ENCODE measurements at places on chromosomes 4 and X. TPM values are rescaled to one million over a fixed set of nuclear protein-coding genes. Genes with fewer than 3 reads are reported as not detected.

NUP62CL gene
- 3.1 TPM for total RNA-seq

GRCh38 chr4:37728064-37728463 is 41.9 kb upstream of the RELL1 start:
- H3K4me1 ChIP-seq = no peaks in the 10 kb centered on the region
- H3K36me3 ChIP-seq = no peaks in the 10 kb centered on the region
- H3K27me3 ChIP-seq = no peaks in the 10 kb centered on the region
- DNase-seq = no peak
- H3K27ac ChIP-seq = no peak overlapping the region

GRCh38 chr4:77073981-77074380 is 1.8 kb downstream of the CCNI start:
- H3K4me3 ChIP-seq = peak overlapping the region; percentile 85
- no peaks in the 10 kb centered on the region for H3K36me3 ChIP-seq
- no peaks in the 10 kb centered on the region for H3K27me3 ChIP-seq
- peaks cover 6% of the 10 kb centered on the region for H3K4me1 ChIP-seq

GRCh38 chr4:76822303-76822702 is 75.6 kb downstream of the SOWAHB start:
- DNase-seq = no peak
- no peaks in the 10 kb centered on the region for H3K4me1 ChIP-seq
- no peaks in the 10 kb centered on the region for H3K36me3 ChIP-seq

KDR gene
- total RNA-seq = 13.9 TPM

DNA sequence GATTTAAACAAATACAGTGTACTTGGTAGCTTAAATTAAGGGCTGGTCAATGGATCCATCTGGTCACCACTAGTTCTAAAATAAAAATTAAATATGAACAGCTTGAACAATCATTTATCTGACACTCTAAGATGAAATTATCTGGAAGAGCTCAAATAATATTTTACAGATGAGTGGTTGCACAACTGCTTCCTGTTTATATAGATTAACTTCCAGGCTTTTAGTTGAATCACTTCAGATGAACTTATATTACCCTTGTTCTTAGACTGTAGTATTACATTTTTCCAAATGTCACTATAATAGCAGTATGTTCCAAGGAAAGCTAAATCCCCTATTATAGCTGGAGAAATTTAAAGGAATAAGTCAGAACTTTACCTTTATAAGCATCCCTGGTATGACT is 92.4 kb upstream of the SMIM10 start:
- no peaks in the 10 kb centered on the region for H3K36me3 ChIP-seq
- H3K27ac ChIP-seq = no peak overlapping the region

DNA sequence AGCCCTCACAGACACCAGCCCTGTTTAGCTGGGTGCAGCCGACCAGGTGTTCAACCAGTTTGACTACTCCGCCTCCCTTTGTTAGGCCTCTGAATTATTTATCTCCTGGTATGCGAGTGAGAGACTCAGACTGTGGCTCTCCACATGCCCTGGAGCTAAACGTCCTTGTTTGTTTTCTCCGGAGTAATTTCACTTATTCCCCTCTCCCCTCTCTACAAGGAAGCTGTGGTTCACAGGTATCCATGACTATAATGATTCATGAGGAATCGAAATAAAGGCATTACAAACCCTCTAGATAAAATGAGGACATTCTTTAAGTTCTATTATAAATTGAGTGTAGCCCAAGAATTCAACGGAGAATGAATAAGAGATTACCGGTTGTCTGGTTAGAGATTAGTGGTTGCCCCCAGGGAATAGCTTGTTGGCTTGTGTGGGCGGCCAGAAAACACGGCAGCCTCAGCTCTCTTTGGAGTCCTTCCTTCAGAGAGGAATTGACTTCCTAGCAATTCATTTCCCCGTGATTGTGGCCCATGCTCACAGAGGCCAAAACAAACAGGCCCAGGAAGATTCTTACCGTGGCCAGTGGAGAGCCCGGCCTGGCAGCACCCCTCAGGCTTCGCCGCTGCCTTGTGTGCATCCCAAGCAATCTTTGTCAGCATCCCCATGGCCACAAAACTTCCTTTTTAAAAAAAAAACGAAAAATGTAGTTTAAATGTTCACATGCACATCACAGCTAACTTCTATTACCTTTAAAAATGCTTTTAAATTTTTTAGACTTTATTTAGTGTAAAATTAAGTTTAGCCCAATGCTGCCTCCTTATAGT is 60.2 kb upstream of the CBR4 start:
- peaks cover 3% of the 10 kb centered on the region for H3K4me1 ChIP-seq
- H3K4me3 ChIP-seq = no peak overlapping the region
- H3K36me3 ChIP-seq = no peaks in the 10 kb centered on the region

GRCh38 chr4:625631-626161 is 323 bp downstream of the PDE6B start:
- DNase-seq = no peak
- no peak overlapping the region for H3K27ac ChIP-seq
- H3K4me3 ChIP-seq = no peak overlapping the region
- no peaks in the 10 kb centered on the region for H3K4me1 ChIP-seq
- no peaks in the 10 kb centered on the region for H3K36me3 ChIP-seq

GRCh38 chr4:23888421-23889319 is 1.2 kb downstream of the PPARGC1A start:
- H3K4me1 ChIP-seq = peaks cover 4% of the 10 kb centered on the region
- H3K4me3 ChIP-seq = peak overlapping the region; percentile 36
- no peak for DNase-seq
- H3K27me3 ChIP-seq = no peaks in the 10 kb centered on the region
- H3K27ac ChIP-seq = no peak overlapping the region

NDUFC1 gene
- total RNA-seq = 63.2 TPM

DNA sequence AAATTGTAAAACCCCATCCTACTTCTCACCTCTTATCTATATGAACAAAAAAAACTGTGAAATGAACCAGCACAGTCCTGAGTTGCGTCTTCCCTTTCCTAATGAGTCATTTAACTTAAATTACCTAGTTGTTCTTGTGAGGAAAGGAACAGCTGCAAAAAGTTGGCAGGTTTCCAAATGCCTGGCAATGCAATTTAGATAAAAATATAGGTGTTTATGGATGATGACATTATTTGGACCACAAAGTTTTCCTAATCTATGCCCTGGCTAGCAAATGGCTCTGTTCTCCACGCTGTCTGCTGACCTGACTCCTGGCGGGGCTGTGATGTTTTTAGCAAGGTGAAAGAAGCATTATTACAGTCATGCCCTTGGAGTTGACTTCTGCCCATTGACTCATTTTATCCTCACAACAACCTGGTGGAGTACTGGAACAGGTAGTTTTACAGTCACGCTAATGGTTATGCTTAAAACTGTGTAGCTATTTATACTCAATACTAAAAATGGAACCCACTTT is 29.8 kb upstream of the RELL1 start:
- H3K4me1 ChIP-seq = no peaks in the 10 kb centered on the region
- DNase-seq = no peak
- H3K27ac ChIP-seq = no peak overlapping the region
- H3K4me3 ChIP-seq = no peak overlapping the region

ITGB1BP2 gene
- total RNA-seq = 1.6 TPM

- H3K27ac ChIP-seq = no peak overlapping the region
- no peak overlapping the region for H3K4me3 ChIP-seq
- DNase-seq = no peak
- H3K4me1 ChIP-seq = no peaks in the 10 kb centered on the region
- no peaks in the 10 kb centered on the region for H3K36me3 ChIP-seq
- H3K27me3 ChIP-seq = no peaks in the 10 kb centered on the region
These were observed 171.8 kb upstream of the FAM9B start for GRCh38 chrX:9205599-9206223.
